ENCODE measurements at places on chromosomes 2 and 18.

DNA sequence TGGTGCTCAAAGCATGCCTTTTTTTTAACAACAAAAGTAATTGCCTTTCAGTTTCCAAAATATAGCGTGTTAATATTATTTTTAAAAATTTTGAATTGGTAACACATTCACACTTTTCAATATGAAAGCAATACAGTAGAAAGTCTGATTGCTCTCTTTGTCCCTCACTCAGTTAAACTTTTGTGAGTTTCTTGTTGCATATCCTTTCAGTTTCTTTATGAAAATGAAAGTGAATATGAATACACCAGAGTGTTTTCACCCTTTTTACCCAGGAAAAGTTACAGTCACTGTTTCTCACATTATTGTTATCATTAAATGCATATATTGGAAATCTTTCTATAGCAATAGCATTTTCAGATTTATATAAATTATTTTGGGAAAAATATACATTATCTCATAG, 377.4 kb upstream of the CRIM1 start:
- no peak for DNase-seq

- DNase-seq = peak; percentile 26
Observed at GRCh38 chr2:172428832-172429210, 1.4 kb downstream of the ITGA6 start.

DNA sequence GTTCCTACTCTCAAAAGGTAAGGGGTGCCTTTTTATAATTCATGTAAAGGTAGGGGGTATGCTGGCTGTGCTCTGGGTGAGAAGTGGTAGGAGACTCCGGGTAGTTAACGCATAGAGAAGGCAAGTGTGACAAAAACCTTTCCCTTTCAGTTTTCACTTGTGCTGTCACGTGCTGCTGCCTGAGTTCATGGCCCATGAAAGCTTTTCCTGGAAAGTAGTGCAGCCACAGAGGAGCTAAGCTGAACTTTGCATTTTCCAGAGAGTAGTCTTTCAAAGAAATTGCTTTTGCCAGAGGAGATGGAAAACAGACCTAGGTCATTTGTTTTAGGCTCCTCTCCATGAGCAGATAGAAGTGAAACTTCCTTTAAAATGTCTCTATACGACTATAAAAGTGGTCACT, 44.7 kb downstream of the THSD7B start:
- no peak for DNase-seq

DNA sequence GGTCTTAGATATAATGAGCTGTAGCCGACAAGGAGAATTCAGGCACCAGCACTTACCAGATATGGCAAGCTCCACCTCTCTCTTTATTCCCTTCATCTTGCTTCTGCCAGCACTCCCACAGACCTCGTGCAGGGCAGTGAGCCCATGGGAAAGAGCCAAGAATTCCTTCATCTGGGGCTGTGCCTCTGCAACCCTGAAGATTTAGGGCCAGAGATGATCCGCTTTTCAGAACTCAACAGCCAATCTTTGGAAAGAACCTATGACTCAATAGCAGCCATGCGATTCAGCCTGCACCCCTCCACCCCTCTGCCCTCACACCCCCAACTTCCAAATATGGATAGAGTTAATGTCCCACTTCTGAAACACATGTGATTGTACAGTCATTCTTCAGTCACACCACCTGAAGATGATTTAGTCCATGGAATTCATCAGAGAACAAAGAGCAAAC, 533.7 kb upstream of the TNP1 start:
- no peak for DNase-seq

DNA sequence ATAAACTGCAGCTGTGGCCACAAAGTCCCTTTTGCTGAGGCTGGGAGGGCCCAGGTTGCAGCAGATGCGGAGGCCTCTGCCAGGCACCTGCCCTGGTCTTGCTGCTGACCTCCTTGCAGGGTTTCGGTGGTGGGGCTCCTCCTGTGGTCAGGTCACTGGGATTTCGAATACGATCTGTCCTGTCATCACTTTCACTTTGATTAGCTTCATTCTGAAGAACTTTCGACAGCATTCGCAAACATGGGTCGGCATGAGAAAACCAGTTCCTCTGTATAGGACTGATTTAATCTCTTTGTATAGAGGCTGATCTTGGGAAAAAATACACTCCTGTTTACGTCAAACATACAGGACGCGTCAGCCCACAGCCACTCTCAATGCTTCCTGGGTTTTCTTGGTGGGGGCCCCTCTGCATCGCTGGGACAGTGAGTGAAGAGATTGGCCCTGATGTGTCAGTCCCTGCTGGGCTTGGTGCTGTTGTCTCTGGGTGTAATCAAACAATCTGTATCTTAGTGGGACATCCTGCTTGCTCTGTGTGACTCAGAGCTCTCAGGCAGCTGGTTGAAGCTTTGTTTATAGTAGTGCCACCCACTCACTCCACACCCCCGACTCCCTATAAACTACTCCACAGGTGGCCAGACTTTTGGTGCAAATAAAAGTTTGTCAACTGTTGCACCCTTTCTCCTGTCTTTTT, 209.4 kb upstream of the CXCR4 start:
- peak; percentile 53 for DNase-seq

- DNase-seq = no peak
Observed at GRCh38 chr18:53799134-53799533, 425.3 kb downstream of the MBD2 start.

- no peak for DNase-seq
Observed at GRCh38 chr2:44582363-44583008, 220.7 kb downstream of the CAMKMT start.

DNA sequence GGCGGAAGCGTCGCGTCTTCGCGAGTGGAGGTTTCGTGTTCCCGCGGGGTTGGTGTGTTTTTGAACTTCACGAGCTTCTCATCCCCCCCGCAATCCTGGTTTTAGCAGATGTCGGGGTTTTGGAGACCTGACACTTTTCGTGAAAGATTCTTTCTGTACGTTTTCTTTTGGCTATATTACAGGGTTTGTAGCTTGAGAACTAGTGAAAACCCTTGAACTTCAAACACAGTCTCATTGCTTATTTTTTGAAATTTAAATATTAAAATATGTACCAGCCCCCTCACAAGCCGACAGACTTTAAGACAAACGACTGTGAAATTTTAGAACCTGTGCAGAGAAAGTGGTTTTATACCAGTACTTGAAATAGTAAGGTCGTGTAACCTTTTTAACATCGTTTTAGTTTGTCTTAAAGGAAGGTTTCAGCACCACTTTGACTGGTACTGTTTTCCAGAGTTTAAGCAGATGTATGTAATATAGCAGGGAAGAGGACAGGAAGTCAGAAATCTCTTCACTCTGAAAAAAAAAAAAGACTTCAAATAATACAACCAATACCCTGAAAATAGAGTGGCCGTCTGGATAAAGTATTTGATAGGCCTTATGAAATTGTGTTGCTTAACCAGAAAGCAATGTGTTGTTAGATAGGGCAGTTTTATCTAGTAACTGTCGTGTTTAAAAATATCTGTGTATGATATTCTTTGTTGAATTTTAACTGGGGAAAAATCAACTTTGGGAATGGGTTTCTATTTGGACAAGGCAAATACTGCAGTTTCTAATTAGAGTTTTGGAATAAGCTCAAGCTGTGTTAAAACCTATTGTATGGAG, 1.4 kb downstream of the SPATS2L start:
- no peak for DNase-seq

DNA sequence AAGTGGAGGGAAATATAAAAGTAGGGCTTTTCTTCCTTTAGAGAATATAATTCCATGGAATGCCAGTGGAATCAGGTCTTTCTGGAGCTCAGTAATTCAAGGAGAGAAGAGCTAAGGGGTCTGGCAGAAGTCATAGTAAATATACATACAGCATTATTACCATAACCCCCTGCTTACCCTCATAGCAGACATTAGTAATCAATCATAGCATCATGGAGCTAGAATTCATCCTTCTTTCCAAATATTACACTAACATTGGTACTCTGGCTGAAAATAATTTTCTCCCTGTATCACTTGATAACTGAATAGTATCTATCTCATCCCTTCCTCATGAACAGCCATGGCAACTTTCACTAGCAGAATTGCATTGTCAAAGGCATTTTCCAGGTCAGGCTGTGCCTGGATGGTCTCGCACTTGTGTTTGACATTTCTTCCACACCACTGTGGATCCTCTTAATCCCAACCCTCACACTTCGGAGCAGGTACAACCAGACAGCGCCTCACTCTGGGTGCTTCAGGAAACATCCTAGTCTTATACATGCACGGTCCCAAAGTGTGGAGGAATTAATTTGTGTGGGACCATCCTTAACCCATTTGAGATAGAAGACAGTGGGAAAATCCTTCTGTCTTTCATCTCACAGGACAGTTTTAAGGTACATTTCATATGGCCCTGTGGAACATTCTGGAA, 84.2 kb upstream of the SEC11C start:
- no peak for DNase-seq

DNA sequence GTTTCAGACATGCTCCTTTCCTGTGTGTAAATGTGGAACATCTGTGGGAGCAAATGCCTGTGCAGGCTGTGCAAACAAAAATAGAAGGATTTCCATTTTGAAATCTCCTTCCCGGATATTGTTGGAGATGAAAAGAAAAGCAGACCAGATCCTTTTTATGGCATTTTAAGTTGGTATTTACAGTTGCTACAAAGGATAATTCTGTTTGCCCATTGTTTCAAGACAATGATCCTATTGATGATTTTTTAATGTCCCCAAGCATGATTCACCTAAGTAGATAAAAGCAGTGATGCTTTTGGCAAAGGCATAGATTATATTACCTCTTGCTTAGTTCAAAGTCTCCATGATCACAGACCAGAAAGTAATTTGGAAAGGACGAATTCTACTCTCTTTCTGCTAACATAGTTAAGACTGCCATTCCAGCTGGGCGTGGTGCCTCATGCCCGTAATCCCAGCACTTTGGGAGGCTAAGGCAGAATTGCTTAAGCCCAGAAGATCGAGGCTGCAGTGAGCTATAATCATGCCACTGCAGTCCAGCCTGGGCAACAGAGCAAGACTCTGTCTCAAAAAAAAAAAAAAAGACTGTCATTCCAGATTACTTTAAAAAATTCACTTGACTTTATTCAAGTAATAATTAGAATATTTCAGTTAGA, 209.6 kb upstream of the SLC39A10 start:
- no peak for DNase-seq

DNA sequence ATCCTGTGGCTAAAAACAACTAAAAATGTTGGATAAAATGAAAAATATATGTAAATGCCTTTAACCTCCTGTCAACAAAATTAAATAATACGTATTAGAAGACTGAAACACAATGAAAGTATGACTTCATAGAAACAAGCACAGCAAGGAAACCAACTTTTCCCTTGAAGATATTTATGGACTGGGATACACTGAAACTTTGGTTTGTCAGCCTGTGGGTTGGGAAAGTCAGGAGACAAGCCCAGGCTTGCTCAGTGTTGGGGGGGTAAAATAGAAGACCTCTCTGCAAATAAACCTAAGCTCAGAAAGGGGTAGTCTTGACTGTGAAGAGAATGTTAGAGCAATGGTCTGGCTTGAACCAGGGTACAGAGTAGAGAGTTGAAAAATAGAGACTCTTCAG, 454.5 kb downstream of the FBXO15 start:
- no peak for DNase-seq

- no peak for DNase-seq
Observed at GRCh38 chr2:110708455-110708854, 23.9 kb upstream of the ACOXL start.

DNA sequence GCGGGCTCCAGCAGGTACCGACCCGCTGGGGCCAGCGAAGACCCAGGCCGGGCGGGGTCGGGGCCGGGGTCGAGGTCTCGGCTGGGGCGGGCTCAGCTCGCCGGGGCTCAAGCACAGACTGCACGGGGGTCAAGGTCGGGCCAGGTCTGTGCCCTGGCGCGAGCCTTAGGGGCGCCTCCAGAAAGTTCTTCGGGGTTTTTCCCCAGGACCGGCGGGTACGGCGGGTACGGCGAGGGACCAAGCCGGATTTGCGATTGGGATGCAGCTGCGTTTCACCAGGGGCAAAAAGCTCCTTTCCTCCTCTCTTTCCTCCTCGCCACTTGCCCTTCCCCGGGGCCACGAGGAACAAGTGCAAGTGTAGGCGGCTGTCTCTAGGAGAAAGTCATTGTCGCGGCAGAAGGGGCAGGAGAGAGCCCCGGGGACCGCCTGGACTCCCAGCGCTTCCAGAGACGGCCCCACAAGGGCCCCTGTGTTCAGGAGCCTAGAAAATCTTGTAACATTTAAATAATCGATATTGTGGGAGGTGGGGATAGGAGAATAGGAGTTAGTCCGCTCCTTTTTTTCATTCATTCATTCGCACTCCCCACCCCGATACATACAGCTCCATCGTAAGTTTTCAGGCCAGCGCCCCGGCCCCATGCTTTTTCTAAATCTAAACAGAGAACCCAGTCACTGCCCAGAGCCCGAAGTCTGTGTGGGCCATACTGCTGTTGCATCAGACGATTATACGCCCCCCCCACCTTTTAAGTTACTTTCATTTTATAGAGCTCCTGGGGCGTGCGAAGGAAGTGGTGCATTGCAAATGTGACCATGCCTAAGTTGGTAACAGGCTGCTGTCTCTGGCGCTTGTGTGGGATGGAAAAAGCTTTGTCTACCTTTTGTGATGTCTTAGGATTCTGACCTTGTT, 679 bp downstream of the PMAIP1 start:
- peak; percentile 90 for DNase-seq

- no peak for DNase-seq
Observed at GRCh38 chr2:208607694-208608093, 201.1 kb downstream of the PTH2R start.

- no peak for DNase-seq
Observed at GRCh38 chr2:238989484-238989883, 141.6 kb downstream of the TWIST2 start.

GRCh38 chr2:71671203-71671854, 218.0 kb downstream of the DYSF start:
- no peak for DNase-seq

GRCh38 chr2:239209783-239210182, 191.0 kb downstream of the HDAC4 start:
- DNase-seq = no peak

GRCh38 chr18:25121442-25121841, 230.5 kb downstream of the ZNF521 start:
- DNase-seq = no peak

Measured in B cell (primary cell).